Bone marrow (tissue), 2 donors: ENCODE measurements at places on chromosomes 12 and 14.
A peak's percentile ranks its signal among the peaks of the same experiment; 100 is the strongest.

DNA sequence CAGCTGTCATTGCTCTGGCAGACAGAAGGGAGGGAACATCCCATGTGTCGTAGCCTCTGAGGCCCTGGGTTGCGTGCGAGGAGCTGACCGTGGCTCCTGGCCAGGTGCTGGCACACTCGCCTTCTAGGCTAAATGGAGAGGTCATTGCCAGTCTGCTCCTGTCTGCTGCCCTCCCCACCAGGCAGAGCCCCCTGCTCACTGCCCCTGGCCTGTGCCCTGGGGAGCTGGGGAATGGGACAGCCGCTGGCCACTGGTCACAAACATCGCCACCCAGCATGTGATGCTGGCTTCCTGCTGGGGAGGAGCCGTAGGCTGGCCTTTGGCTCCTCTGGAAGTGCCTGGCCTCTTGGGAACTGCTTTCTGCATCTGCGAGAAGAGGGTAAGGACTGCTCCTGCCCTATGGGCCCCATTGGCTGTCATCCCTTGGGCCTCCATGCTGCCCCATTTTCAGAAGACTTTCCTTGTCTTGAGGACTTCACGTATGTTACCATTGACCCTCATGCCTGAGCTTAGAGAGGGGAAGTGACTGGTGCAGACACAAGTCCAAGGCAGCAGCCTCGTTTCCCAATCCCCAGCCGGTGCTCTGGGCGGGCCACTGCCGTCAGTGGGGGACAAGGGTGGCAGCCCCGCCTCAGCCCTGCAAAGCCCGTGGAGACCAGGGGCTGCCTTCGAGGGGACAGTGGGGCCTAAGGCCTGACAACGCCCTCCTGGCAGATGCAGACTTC is 2.0 kb upstream of the TNFAIP2 start:
- peak; percentile 59 for DNase-seq

GRCh38 chr14:93017898-93018297 is 94.9 kb downstream of the CHGA start:
- DNase-seq = no peak

GRCh38 chr12:112117685-112118084 is 7.7 kb upstream of the TRAFD1 start:
- no peak for DNase-seq

- no peak for DNase-seq
Measured at GRCh38 chr12:114605918-114606317, 78.1 kb downstream of the TBX3 start.
